AG04450 (cell line): ENCODE measurements at places on chromosomes 13 and 19.

DNA sequence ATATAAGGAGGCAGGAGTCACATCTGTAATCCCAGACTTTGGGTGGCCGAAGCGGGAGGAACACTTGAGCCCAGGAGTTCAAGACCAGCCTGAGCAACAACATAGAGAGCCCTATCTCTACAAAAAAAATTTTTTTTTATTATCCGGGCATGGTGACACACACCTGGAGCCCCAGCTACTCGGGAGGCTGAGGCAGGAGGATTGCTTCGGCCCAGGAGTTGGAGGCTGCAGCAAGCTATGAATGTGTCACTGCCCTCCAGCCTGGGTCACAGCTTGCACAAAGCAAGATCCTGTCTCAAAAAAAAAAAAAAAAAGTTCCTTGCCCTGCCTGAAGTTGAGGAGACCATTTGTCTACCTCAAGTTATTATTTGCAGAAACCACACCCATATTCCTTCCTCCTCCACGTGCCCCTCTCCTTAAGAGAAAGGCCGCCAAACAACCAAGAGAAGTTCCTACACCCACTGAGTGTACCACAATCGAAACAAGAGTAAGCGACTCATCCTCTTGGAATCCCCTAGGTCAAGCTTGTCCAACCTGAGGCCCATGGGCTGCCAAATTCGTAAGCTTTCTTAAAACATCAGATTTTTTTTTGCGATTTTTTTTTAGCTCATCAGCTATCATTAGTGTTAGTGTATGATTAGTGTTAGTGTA lies 2.2 kb downstream of the ABCC4 start:
- DNase-seq: peak; percentile 71

GRCh38 chr19:40529093-40529954 lies 47.3 kb upstream of the SHKBP1 start:
- DNase-seq: peak; percentile 54

DNA sequence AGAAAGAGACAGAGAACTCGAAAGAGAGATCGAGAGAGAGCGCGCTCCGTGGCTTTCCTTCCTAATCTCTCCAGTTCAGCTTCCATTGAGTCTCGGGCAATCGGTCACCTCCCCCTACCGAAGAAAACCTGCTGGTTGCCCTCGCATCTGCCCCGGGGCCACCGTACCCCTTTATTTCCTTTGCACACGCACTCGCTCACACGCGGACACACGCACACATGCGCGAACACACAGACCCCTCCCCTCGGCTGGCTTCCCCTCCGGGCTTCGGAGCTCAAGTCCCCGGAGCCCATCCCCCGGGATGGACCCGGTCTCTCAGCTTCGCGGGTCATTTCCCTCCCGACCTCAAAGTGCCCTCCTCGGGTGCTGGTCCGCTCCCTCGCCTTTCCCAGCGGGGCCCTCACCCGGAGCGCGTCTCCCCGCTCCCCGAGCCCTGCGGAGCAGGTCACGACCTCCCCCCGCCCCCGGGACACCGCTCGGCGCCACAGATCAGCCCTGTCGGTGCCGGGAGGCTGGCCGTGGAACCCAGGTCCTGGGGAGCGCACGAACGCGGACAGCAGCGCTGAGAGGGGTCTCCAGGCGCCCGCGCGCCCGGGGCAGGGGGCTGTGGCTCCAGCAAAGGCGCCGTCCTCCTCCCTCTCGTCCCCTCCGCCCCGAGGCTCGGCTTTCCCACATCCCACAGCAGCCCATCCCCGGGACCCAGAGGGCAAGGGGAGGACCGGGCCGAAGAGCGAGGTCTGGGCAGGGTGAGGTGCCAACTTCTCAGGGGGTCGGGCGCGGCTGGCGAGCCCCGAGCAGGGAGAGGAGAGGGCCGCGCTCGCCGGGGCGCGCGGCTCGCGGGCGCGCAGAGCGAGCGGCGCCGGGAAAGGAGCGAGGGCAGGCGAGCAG lies 1.8 kb downstream of the DACH1 start:
- no peak for DNase-seq

- no peak for DNase-seq
Measured at GRCh38 chr13:87666831-87667230, 4.3 kb upstream of the SLITRK5 start.

DNA sequence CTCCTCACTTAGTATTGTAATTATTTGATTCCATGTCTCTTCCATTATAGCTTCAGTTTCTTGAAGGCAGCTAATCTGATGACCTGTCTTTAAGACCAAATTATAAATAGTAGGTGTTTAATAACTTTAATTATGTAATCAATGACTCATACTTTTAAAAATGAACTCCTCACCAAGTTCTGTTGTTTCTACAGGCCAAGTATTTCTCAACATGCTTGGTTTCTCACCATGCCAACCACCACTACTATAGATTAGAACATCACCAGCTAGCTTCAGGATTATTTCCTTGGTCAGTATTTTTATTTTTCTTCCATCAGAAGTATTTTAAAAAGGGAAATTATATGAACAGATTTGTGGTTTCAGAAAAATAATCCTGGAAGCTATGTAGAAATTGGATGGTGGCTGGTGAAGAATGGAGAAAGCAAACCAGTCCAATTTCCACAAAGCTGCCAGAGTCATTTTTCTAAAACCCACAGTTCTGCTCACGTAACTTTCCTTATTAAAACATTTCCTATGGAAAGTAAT lies 237.7 kb upstream of the DACH1 start:
- DNase-seq: no peak

GRCh38 chr13:23740002-23740401 lies 149.2 kb downstream of the MIPEP start:
- DNase-seq: no peak

GRCh38 chr13:50805805-50806204 lies 37.7 kb downstream of the DLEU7 start:
- no peak for DNase-seq

DNA sequence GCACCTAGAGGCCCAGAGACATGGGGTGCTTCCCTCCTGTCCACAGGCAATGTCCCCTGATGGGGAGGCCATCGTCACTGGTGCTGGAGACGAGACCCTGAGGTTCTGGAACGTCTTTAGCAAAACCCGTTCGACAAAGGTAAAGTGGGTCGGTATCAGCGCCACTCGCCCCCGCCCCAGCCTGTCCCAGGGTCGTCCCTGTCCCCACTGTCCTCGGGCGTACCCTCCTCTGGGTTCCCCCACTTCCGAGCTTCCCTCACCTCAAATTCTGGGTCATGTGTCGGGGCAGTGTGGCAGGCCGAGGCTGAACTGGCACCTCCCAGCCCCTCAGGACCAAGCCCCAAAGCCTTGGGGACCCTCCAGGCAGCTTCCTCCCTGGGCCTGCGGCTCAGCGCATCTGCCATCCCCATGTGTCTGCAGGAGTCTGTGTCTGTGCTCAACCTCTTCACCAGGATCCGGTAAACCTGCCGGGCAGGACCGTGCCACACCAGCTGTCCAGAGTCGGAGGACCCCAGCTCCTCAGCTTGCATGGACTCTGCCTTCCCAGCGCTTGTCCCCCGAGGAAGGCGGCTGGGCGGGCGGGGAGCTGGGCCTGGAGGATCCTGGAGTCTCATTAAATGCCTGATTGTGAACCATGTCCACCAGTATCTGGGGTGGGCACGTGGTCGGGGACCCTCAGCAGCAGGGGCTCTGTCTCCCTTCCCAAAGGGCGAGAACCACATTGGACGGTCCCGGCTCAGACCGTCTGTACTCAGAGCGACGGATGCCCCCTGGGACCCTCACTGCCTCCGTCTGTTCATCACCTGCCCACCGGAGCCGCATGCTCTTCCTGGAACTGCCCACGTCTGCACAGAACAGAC lies 4.4 kb upstream of the TEKTIP1 start:
- DNase-seq: no peak

GRCh38 chr13:83702021-83702420 lies 180.3 kb downstream of the SLITRK1 start:
- DNase-seq: no peak

- no peak for DNase-seq
Measured at GRCh38 chr19:33052352-33052972, 12.2 kb downstream of the RHPN2 start.

GRCh38 chr13:37091835-37092234 lies 13.6 kb downstream of the CSNK1A1L start:
- DNase-seq: no peak

- no peak for DNase-seq
Measured at GRCh38 chr13:98798849-98799645, 46.6 kb upstream of the SLC15A1 start.

GRCh38 chr19:46717716-46718143 lies 816 bp upstream of the PRKD2 start:
- DNase-seq: no peak

DNA sequence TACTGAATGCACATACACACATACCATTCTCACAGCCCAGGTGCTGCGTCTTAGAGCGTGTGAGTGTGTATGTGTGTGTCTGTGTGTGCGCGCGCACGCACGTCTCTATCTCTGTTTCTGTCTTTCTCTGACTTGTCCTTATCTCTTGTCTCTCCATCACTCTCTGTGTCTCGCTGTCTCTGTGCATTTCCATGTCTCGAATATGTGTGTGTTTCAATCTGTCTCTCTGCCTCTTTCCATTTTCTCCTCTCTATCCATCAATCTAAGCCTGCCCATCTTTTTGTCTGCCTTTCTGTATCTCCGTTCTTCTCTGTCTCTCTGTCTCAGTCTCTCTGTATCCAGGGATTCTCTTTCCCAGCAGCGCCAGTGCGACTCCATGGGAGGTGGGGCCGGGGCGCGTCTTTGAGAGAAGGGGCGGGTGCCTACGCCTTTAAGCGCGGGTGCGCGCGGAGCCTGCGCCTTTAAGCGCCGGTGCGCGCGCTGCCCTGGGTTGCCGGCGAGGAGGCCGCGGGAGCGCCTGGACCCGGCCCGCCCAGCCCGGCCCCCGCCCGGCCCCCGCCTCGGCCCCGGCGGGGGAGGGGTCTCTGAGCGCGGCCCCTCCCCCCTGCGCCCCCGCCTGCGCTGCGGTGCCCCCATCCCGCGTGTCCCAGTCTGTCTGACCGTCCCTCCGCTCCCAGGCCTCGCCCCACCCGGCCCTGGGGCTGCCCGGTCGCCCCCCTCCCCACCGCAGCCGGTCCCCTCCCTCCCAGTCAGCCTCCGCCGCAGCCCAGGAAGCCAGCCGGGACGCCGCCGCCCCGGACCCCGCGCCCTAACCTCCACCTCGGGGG lies at the start of gene LRFN3:
TSS of gene LRFN3 (plus strand) at position 464 of the 827 bp plus-strand sequence. CDS start 3,052 bp downstream, outside the sequence.
- no peak for DNase-seq

GRCh38 chr19:17489392-17490030 lies 19.2 kb downstream of the SLC27A1 start:
- no peak for DNase-seq

DNA sequence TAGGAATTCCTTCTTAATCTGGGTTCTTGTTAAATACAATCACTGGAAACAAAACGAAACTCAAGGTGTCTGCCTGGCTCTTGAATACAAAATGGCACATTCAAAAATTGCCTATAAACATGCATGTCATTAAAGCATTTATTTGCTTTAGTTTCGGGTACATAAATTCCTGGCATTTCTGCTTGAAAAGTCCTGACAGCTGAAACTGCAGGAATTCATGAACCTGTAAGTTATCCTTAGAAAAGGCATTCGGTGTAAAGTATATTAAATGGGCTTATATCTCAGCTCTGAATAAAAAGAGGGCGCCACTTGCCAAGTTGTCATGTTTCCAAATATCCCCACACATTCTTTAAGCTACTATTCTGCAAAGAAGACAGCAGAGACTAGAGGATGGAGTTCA lies 32.9 kb downstream of the RXFP2 start:
- DNase-seq: no peak

DNA sequence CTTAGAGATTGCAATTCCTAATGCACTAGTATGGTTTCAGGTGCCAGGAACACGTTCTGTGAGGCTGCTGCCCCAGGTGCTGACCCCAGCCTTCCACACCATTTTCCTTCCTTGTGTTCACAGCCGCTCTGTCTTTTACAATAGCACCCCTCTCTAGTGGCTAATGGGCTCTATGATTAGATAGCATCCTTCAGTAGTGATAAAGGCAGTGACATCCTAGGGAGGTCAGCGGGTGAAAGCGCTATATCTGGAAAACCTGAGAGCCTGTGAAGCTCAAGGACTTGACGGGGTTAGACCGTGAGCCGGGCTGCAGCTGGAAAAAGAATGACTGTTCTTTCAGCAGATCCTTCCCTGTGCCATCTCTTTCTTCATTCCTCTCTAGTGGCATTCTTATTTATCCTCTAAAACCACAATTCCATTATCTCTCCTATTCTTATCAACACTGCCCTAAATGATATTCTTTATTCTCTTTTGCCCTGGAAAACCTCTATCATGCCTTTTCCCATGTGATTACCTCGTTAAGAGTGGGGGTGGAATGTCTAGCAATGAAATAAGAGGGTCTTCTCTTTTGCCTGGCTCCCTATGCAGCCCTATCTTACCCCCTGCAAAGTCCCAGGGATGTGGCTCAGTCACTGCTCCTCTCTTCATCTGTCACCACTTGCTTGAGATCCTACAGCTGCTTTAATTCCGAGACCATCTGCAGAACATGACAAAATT lies 21.8 kb downstream of the ALOX5AP start:
- DNase-seq: no peak

GRCh38 chr19:44744871-44745332 lies 3.6 kb upstream of the BCL3 start:
- no peak for DNase-seq

DNA sequence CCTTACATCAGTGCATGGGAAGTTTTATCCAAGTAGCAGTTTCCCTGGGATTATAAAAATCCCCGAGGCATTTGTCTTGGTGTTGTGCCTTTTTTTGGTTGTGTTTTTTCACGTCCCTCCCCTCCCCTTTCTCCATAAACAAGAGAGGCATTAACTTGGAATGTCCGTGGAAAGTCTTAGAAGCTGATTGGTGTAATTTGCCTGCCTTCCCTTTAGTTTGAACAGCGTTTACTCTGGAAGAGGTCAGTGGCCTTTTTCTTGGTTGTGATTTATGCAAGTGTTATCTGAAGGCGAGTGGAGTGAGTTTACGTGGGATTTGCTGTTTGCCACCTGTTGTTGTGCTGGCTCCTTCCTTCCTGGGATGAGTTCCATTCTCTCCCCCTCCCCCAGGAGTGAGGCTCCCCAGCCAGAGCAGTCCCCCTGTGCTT lies 7.2 kb downstream of the ACTN4 start:
- no peak for DNase-seq

GRCh38 chr13:68319384-68319783 lies 1089.2 kb upstream of the PCDH9 start:
- no peak for DNase-seq

DNA sequence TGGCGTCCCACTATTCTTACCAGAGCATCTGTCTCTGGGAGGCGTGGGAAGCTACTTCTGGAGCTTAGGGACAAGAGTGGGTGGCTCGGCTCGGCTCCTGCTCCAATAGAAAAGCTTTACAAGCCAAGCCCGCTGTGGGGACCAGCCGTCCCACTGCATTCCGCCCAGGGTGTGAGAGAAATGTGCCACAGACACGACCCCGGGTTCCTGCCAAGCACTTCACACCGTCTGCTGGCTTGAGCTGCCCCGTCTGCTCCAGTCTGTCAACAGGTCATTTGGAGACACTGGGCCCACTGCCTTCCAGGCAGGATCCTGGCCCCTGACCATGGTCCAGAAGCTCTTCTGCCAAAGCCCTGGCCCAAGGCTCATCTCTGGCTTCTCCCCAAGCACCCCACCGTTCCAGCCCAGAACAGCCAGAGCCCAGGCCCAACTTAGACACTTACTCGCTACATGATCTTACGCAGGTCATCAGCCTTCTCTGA lies 6.5 kb upstream of the FKRP start:
- DNase-seq: no peak

DNA sequence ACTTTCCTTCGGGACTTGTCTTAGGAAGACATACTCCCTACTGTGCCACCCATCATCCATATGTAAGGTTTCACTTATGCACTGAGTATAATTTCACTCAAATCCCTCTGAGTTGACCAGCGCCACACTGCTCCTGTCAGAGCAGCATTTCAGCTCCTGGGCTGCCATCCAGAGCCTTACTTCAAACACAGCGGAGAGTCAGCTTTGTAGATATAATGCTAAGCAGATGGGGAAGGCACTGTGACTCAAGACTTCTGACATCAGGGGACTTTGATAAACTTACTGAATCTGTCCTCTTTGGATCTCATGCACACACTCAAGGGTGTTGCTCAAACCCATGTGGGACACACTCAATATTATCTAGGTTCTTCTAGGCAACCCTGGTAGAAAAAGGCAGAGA lies 34.9 kb downstream of the DOCK9 start:
- DNase-seq: no peak
